Hippocampal formation (tissue), 2 donors: ENCODE measurements at places on chromosomes 4 and X.

DNA sequence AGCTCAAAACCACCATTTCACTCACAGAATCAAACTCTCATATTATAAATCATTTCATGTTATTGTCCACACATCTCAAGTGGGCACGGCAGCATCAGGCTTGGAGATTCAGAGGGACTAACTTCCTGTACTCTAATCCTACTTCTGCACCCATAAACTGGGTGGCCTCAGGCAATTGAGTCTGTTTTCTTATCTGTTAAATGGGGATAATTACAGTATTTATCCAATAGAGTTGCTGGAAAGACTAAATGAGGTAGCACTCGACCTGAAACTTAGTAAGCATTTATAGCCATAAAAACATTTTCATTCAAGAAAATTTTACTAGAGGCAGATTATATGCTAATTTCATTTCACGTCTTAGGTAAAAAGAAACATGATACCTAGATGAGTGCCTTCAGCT is 13.0 kb downstream of the TBC1D1 start:
- DNase-seq = no peak

- no peak for DNase-seq
These were observed 74.1 kb downstream of the CLCN5 start for GRCh38 chrX:49996474-49996873.

DNA sequence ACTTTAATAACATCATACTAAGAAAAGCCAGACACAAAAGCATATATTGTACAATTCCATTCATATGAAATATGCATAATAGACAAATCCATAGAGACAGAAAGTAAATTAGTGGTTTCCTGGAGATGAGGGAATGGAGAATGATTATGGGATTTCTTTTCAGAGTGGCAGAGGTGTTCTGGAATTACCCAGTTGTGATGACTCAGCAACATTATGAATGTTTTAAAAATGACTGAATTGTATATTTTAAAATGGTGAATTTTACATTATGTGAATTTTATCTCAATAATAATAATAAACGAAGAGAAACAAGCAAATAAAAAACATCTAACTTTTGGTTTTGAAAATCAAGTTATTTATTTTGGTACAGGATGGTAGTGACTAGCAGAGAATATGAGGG is 11.2 kb downstream of the ZXDA start:
- DNase-seq = no peak

DNA sequence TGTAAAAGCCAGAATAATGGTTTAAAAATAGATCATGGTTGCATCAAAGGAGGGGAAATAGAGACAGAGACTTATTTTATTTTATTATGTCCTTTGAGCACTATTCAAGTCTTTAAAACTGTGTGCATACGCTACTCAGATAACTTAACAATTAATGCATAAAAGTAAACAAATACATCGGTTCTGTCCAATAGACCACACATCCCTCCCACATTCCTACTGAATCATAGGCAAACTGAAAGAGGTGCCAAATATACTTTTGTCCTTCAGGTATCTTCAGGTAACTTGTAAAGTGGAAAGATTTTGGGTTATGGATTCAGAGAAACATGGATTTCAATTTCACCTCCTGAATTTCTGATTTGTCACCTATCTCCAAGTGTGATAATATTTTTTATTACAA is 91.3 kb downstream of the SPOCK3 start:
- no peak for DNase-seq

DNA sequence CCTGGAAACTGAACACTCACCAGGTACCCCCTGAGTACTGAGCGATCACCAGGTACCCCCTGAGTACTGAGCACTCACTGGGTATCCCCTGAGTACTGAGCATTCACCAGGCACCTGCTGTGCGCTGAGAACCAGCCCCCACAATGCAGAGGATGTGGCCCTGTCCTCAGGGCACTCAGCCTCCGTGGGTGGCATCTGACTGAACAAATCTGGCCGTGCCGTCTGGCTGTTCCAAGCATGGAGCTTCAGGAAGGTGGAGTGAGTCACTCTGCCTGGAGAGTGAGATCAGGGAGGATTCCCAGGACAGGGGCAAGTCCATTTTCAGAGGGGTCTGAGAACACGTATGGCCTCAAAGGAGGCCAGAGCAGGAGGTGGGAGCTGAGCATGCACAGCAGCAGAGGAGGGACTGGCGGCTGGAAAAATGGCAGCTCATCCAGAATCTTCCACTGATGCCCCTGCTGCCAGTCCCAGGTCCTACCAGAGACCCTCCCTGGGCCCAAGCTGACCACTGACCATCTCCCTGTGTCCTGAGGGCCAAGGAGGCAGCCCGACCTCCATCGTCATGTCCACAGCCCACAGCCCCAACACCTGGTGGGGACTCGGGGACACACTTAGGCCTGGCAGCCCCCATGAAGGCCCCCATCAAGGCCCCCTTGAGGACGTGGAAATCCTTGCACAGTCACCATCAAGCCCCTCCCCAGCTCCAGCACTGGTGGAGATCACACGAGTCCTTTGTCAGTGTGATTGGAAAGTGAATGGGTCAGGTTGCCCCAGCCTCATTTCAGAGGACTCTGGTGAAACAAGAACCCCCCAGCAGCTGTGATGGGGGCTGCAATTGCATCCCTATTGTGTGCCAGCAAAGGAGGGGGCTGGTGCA is 94.1 kb downstream of the HMX1 start:
- no peak for DNase-seq

DNA sequence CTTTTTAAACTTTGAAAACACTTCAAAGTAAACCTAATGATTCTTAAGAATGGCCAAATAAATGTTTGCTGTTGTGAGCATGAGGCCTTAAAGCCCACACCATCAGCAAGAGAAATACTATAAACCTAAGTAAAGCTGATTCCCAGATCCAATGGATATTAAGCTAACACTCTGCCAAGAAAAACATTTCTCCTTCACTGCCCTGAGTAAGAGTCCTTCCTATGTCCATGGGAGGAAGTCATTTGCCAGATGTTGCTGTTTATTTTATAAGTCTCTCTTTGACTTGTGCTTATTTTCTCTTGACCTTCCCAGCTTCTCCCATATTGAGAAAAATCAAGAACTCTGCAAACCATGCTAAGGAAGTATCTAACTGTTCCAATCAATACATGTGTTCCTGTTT is 154.3 kb upstream of the EDNRA start:
- DNase-seq = no peak

DNA sequence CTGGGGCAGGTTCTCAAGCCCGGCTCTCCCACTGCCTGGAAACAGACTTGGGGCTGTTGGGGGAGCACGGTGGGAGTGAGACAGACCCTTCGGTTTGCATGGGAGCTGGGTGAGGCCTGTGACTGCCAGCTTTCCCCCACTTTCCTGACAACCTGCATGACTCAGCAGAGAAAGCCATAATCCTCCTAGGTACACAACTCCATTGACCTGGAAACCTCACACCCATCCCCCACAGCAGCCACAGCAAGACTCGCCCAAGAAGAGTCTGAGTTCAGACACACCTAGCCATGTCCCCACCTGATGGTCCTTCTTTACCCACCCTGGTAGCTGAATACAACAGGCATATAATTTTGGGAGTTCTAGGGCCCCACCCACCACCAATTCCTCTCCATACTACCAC is 57.6 kb upstream of the UBQLN2 start:
- no peak for DNase-seq

GRCh38 chrX:124215786-124216185 is 116.7 kb upstream of the TEX13D start:
- DNase-seq = no peak

DNA sequence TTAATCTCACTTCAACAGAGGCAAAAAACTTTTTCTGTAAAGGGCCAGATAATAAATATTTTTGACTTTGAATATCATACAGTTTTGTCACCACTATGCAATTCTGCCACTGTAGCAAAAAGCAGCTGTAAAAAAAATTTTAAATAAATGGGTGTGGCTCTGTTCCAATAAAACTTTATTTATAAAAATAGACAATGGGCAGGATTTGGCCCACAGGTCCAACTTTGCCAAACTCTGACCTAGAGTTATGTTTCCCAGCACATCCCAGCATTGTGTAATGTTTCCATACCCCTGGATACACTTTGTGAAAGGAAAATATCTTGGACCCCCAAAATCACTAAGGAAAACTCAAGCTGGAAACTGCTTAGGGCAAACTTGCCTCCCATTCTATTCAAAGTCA is 94.9 kb upstream of the USP38 start:
- no peak for DNase-seq

- DNase-seq = peak; percentile 30
These were observed 260.9 kb downstream of the GLUD2 start for GRCh38 chrX:121308276-121308805.

GRCh38 chrX:91434351-91435168 is at the start of gene PABPC5:
TSS of gene PABPC5 (plus strand) at chrX:91434839. CDS start at chrX:91435578, 739 bp downstream.
- peak; percentile 71 for DNase-seq

DNA sequence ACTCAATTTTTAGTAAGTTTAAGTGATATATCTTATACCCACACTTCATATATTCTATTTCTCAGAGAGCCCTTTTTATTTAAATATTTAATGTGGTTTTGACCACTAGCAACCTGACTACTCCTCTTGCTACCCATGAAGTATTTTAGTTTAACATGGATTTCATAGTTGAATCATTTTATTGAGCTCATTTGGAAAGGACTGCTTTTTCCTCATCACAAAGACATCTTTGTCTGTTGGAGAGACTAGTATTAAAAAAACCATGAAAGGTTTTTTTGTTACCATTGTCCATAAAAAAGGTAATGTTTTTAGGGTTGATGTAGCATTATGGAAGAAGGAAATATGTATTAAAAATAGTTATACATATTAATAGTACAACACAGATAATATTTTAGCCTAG is 139.5 kb downstream of the RAPGEF2 start:
- DNase-seq = peak; percentile 54

DNA sequence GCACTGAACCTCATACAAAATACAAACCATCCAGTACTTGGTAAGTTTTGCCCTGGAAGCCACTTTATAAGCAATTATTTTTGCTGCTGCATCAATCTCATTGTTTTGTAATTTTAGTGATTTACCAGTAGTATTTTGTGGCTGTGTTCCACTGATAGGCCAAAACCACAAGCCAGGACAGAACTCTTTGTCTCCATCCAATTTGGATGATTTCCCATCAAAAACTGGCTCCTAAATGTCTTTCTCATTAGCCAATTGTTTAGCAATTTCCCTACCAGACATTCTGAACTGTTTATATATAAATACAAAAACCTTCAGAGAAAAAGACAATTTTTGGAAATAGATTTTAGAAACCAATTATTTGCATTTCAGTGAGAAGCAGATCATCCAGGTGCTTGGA is 4.4 kb downstream of the GSPT2 start:
- no peak for DNase-seq

- DNase-seq = peak; percentile 94
These were observed at the start of gene SLC30A9 for GRCh38 chr4:41990365-41991111. TSS of gene SLC30A9 (plus strand) at chr4:41990530. CDS start at chr4:41990652, 122 bp downstream.
